Germinal center (tissue), 1 donor: ENCODE measurements at places on chromosomes 3 and 15.
A peak's percentile ranks its signal among the peaks of the same experiment; 100 is the strongest.

DNA sequence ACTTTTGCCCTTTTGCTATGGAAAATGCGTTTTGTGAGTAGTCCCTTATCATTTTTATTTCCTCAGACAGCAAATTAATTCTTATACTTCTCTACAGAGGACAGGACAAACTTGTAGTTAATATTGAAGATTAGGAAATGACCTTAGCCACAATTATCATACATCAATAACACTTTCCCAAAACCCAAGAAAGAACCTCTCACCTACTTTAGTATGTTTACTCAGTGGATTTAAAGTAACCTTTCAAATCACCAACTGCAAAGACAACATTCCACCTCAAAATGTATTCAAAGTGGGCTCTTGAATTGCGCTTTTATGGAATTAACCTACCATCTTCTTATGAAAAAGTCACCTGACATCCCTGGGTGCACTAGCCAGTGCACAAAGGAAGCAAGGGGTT lies 107.3 kb downstream of the PLCH1 start:
- no peak for DNase-seq

- DNase-seq = no peak
These were observed 129.4 kb downstream of the VGLL4 start for GRCh38 chr3:11514191-11514821.

GRCh38 chr3:114878114-114878839 lies 268.8 kb downstream of the ZBTB20 start:
- DNase-seq = no peak

- no peak for DNase-seq
These were observed 212.3 kb upstream of the LRRFIP2 start for GRCh38 chr3:37386627-37387230.

DNA sequence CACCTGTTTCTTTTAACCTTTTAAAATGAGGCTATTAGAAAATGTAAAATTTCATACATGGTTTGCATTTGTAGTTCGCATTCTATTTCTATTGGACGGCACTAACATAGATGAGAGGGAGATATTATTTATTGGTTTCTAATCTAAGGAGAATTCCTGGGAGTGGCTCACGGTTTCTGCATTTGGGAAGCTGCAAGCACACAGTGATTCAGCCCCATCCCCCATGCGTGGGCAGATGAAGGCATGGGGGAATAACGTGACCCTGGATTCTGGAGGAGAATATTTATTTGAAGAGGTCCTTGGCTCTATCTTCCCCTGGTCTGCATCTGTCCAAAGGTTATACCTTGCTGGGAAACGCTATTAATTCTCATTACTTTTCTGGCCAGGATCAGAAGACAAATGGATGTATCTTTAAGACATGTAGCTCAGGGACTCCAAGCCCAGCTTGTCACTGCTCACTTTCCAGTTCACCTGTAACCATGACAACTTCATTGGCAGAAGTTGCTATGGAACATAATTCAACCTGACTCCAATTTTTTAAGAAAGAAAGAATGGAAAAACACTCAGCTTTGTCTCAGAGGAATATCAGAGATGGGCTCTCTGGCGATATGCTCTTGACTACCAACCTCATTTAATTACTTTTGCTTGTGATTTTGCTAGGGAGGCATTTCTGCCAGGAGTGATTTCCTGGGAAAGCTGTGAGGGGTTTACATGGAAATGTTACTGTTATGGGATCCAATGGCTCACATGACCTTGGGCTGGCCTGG lies 27.2 kb upstream of the POMGNT2 start:
- DNase-seq = no peak

GRCh38 chr3:64685331-64685799 lies 2.4 kb downstream of the ADAMTS9 start:
- DNase-seq = no peak

GRCh38 chr3:149042789-149043386 lies 43.4 kb downstream of the HLTF start:
- no peak for DNase-seq

DNA sequence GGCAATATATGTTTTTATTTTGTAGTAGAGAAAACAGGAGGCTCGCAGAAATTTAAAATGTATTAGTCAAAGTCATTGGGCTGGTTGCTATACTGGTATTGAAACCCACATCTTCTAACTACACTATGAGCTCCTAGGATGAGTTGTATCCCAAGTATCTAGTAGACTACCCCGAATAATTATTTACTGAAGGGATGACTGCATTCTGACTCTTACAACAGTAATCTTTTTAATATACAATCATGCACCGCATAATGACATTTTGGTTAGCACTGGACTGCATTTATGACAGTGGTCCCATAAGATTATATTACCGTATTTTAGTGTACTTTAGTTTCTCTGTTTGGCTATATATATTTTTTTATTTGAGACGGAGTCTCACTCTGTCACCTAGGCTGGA lies 15.3 kb downstream of the PIGB start:
- DNase-seq = no peak

- DNase-seq = peak; percentile 10
These were observed 233.2 kb downstream of the FGF12 start for GRCh38 chr3:192494174-192494573.

DNA sequence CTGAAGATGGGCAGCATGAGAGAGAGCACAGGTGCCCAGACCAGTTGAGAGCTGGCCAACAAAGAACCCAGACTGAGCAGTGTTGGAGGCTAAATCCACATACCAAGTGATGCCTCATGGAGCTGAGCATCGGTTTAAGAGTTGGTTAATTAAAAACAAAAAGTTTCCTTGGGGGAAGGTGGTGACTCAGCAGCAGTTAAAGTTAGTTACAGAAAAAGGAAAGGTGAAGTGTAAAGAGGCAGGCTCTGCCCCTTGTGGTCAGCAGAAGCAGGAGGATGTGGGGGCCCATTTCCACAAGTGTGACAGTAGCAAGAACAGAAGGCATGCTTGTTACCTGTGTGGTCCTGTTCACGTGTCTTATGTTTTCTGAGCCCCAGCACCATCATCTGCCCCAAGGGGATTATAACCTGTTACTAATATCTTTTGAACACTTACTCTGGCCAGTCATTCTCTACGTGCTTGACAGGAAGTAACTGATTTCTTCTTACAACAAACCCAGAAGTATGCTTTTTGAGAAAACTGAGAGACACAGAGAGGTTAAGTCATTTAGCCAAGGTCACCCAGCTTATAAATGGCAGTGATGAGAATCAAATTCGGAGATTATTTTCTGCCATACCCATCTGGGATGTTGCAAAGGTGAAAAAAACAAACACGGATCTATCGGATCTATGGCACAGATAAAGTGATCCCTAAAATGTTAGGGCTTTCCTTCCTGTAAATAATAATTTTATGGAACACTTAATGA lies 91.0 kb downstream of the EPHB1 start:
- DNase-seq = no peak

GRCh38 chr3:58536501-58537411 lies at the start of gene ACOX2:
Gene ACOX2, minus strand, starts transcription at chr3:58537190. Its CDS starts 2,084 bp downstream, at chr3:58535106.
- DNase-seq = no peak

DNA sequence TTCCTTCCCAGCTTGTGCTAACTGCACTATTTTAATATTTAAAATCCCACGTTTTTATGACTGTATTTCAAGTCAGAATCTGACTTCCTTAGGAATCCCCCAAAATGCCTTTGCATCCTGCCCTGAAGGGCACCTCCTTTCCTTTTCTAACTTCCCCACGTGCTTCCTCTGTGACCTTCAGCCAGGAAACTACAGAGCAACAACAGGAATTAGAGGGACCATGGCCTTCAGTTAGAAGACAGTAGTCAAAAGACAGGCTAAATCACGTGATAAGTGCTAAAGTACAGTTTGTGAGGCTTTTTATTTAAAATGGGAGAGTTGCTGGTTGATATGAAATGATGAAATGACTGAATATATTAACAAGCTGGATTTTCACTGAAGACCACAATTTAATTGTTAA lies 11.8 kb upstream of the ABHD10 start:
- DNase-seq = no peak

GRCh38 chr3:31203960-31204795 lies 309.7 kb upstream of the GADL1 start:
- DNase-seq = no peak

- no peak for DNase-seq
These were observed 21.0 kb upstream of the CTXND1 start for GRCh38 chr15:80272987-80273386.

GRCh38 chr15:76223521-76223920 lies 87.7 kb downstream of the ETFA start:
- DNase-seq = no peak

DNA sequence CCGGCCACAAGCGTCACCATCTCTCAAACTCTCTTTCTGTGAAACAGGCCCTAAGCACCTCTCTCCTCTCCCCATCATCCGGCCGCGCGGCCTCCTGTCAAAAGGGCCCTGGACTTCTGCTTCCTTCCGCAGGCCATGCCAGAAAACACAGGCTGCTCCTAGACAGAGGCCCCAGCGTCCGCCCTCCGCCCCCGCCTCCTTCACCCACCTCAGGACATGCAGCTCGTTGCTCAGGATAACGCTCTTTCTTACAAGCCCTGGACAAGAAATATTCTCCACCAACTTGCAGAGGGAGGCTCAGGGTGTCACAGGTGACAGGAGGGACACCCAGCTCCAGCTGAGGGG lies 212.0 kb downstream of the XXYLT1 start:
- no peak for DNase-seq

- DNase-seq = no peak
These were observed 80.3 kb upstream of the KCNMB2 start for GRCh38 chr3:178455946-178456345.

GRCh38 chr3:182238126-182238525 lies 526.4 kb downstream of the SOX2 start:
- DNase-seq = no peak

- DNase-seq = no peak
These were observed 108.4 kb downstream of the WNT7A start for GRCh38 chr3:13771496-13771895.

DNA sequence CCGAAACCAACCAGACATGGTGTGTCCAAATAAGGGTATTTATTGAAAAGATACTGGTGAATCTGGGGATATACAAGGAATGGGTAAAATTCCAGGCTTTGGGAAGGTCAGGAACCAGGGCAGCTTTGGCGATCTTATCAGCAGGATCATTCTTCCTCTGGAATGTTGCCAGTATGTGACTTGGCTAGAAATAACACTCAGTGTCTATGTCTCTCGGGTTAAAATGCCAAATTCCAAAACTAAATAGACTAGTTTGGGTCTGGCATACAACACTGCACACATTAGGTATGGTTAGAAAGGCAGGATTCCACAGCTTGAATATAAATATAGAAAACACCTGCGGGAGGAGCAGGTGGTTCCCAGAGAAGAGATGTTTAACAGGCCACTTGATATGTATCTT lies 220.2 kb upstream of the CD96 start:
- DNase-seq = no peak

GRCh38 chr3:187017511-187018230 lies 87.3 kb downstream of the ST6GAL1 start:
- no peak for DNase-seq

- peak; percentile 36 for DNase-seq
These were observed 36.8 kb upstream of the SEC13 start for GRCh38 chr3:10357592-10358308.

- DNase-seq = no peak
These were observed 144.6 kb upstream of the TMCO5A start for GRCh38 chr15:37789881-37790280.

- DNase-seq = no peak
These were observed 17.0 kb upstream of the OR5K1 start for GRCh38 chr3:98445949-98446406.

GRCh38 chr15:73959801-73960200 lies 32.3 kb downstream of the STOML1 start:
- DNase-seq = no peak

GRCh38 chr3:77601823-77602415 lies 562.0 kb downstream of the ROBO2 start:
- no peak for DNase-seq
